ENCODE measurements at places on chromosomes 4 and X.

DNA sequence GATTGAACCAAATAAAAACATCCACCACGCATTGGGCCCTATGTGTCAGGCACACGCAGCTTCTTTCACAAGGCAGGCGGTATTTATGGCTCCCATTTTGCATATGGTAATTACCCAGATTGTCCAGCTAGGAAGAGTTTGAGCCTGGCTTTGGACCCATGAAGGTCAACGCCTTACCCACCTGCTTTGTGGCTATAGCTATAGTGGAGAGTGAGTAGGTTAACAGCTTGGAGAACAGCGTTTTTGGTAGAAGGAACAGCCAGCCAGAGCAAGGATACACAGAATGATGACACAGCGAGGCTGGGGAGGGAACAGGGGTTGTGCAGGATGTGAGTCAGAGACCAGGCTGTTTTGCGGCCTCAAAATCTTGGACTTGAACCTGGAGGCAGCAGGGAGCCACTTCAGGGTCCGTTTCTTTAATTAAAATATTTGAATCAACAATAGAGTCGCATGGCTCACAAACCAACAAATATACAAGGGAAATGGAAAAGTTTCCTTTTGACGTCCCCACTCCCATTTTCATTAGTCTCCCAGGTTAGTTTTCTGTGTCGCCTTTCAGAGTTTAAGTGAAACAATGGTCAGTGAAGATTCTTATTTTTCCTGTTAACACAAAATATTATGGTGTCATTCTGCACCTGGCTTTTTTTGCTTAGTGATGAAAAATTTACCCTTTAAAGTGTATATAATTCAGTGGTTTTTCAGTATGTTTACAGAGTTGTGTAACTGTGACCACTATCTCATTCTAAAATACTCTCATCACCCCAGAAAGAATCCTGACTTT is 118.2 kb upstream of the STX18 start:
- no peak for DNase-seq

- DNase-seq: no peak
These were observed 74.4 kb upstream of the DYNLT3 start for GRCh38 chrX:37921758-37922157.

DNA sequence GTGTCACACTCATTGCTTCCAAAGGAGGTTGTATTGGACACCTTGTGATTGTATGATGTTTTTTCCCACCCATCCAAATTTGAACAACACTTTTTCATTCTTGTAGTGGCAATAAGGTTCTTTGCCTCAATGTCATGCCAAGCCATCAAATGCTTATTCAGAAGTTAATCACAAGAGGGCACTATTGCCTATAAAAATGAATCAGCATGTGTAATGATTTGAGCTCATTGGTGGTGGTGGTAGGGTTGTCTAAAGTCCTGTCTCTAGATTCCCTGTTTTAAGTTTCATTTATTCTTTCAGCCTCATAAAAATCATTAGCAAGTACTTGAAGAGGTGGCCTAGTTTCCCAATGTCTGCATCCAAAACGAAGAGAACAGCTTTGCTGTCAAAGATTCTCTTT is 37.0 kb downstream of the IRS4 start:
- no peak for DNase-seq

- DNase-seq: no peak
These were observed 988.3 kb downstream of the PCDH19 start for GRCh38 chrX:99421796-99422195.

GRCh38 chrX:39720945-39721344 is 376.8 kb downstream of the BCOR start:
- no peak for DNase-seq

DNA sequence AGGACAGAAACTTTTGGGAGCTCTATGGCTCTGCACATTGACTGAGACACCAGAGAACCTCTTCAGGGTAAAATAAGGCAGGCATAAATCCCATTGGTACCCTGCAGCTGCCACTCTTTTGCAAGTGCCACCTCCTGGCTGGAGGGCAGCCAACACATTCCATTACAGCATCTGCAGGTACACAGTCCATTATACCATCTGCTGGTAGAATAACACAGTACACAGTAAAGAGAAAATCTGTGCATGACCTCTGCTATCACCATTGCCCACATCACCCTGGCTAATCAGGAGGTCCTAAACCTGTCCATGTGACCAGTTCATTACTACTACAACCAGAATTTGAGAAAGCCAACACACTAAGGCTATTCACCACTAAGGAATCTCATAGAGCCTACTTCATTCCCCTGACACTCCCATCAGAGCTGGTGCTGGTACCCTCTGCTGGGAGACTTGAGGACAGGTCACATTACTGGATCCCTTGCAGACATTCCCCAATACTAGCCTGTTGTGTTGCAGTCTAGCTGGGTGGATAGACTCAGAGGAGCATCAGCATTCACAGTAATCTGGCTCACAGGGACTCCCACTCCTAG is 176.2 kb upstream of the TACR3 start:
- no peak for DNase-seq

DNA sequence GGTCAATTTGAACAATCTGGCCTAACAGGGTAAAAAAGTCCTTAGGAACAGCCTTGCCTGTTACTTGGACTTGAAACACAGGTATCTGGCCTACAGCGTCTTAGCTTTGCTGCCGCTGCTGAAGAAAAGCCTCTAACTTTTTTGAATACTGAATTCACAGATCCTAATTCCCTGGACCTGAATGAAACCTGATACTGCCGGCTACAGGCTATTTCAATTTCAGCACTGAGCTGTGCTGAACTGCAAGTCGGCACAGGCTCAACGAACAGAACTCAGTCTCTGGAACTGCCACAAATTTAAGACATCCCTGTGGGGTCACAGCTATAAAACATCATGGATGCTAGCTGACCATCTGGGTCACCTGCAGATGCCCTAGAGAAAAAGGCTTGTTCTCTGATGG is 7.2 kb downstream of the NR0B1 start:
- no peak for DNase-seq

DNA sequence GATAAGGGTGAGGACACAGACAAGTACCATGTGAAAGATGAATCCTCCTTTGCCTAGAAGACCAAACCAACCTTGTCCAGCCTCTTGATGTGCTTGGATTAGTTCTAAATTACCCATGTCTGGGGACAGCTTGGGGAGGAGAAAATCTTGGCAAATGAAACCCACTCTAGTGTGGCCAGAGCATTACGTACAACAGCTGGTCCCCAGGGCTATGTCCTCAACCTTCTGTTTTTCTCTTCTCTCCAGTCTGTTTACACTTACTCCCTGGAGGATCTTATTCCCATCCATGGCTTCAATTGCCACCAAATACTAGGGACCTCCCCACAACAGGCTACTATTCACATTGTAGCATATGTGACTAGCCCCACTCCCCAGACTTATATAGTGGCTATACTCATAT is 384.5 kb downstream of the OPHN1 start:
- no peak for DNase-seq

DNA sequence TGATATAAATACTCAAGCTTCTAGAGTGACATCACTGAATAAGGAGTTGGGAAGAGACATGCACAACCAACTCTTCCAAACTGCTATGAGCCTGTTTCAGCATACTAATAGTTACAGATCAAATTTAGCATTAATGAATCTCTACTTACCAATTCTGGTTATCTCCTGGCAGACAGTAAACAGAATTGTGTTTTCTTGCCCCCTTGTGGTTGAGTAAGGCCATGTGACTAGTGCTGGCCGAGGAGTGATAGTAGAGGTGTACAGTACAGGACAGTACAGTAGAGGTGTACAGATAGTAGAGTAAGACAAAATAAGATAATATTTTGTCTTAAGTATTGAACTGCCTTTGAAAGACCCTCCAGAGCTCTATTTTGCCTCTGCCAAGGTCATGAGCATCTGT is 681.4 kb downstream of the GABRG1 start:
- no peak for DNase-seq

DNA sequence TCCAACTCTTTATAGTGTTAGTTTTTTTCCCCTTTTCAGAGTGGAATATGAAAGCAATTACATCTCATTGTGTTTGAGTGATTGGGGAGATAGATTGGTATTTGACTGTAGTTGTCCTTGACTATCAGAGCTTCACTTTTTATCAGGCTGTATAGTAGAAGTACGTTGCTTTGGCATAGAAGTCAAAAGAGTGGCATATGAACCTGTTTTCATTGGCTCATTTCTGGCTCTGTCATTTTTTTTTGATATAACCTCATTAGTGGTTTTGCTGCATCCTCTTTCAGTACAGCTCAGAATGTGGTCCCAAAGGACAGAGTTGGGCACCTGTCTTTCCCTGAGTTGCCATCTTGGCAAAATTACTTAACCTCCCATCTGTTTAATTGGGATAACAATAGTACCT is 1.4 kb downstream of the TMA16 start:
- DNase-seq: no peak
